Posterior vena cava (tissue), 2 donors: ENCODE measurements at places on chromosomes 6 and 20. TPM values are rescaled to one million over a fixed set of nuclear protein-coding genes. Genes with fewer than 3 reads are reported as not detected.

GRCh38 chr20:6169251-6169650 lies 46.4 kb upstream of the FERMT1 start:
- DNase-seq: no peak

GNAS-AS1 gene
- total RNA-seq: not detected

CNR1 gene
- 11.1 TPM for total RNA-seq

DNA sequence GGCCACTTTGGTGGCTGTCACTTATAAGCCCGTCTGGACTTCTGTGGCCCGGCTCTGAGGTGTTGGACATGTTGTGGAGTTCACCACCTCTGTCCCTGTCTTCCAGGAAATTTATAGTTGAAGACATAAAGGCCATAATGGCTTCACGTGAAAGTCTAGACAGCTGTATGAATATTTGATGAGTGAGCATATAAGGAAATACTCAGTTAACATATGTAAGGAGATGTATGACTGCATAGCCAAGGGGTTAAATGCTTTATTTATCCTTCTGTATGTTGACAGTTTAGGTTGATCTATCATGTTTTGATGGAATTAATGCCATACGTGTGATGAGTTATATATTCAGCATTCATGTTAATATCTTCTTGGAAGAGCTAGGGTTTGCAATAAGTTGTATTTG lies 16.1 kb downstream of the HIVEP1 start:
- no peak for DNase-seq

TBXT gene
- not detected for total RNA-seq

HLA-DRB5 gene
- 1.4 TPM for total RNA-seq
